ENCODE measurements at places on chromosomes 1 and 21. TPM values are rescaled to one million over a fixed set of nuclear protein-coding genes. Genes with fewer than 3 reads are reported as not detected.

GRCh38 chr1:108117945-108118902 is 81.9 kb downstream of the SLC25A24 start:
- DNase-seq: no peak
- H3K27me3 ChIP-seq: peaks cover 11% of the 10 kb centered on the region
- no peak overlapping the region for H3K27ac ChIP-seq
- H3K4me3 ChIP-seq: no peak overlapping the region
- H3K4me1 ChIP-seq: peaks cover 2% of the 10 kb centered on the region

The PGLYRP3 gene
- not detected for total RNA-seq

The SPRR5 gene
- not detected for total RNA-seq

The PEX19 gene
- total RNA-seq: 53.8 TPM

GRCh38 chr1:226650236-226650841 is 88.7 kb downstream of the ITPKB start:
- H3K27ac ChIP-seq: no peak overlapping the region
- no peaks in the 10 kb centered on the region for H3K27me3 ChIP-seq
- no peak for DNase-seq
- peaks cover 43% of the 10 kb centered on the region for H3K4me1 ChIP-seq
- no peak overlapping the region for H3K4me3 ChIP-seq

DNA sequence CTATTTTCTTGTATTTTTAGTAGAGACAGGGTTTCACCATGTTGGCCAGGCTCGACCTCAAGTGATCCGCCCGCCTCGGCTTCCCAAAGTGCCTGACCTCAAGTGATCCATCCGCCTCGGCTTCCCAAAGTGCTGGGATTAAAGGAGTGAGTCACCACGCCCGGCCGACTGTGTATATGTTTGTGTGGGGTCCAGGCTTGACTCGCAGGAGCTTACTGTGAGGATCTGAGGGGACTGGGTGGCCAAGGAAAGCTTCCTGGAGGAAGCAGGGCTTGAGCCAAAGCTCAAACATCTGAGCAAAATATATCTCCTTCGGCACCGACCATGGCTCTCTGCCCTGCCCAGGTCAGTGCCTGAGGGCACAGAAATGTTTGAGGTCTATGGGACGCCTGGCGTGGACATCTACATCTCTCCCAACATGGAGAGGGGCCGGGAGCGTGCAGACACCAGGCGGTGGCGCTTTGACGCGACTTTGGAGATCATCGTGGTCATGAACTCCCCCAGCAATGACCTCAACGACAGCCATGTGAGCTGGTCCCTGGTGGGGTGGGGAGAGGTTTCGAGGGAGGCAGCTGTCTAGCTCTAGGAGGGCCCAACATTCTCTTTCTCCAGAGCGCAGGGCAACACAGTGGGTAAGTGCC is 10.5 kb downstream of the PADI3 start:
- no peaks in the 10 kb centered on the region for H3K4me1 ChIP-seq
- no peak overlapping the region for H3K4me3 ChIP-seq
- DNase-seq: no peak
- no peaks in the 10 kb centered on the region for H3K36me3 ChIP-seq
- H3K27me3 ChIP-seq: peaks cover 12% of the 10 kb centered on the region
- H3K27ac ChIP-seq: no peak overlapping the region

- no peaks in the 10 kb centered on the region for H3K4me1 ChIP-seq
- H3K4me3 ChIP-seq: no peak overlapping the region
- peaks cover 9% of the 10 kb centered on the region for H3K27me3 ChIP-seq
Observed at GRCh38 chr1:94579876-94580294, 38.3 kb upstream of the F3 start.

DNA sequence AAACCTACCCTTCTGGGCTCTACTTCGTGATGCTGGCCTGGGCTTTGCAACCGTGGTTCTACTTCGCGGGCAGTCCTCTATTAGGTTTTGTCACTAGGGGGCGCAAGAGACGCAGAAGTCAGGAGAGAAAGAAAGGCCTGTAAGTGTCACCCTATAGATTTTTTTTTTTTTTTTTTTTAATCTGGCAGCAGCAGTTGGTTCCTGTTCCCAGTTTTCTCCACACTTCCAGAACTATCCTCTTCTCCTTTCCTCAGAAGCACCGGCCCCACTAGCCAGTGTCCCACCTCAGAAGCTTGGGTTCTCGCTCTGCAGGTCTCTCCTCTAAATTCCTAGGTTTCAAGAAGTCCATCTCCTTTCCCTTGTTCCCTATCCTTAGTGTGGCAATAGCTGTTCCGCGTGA is 9.1 kb upstream of the LCE2D start:
- H3K4me3 ChIP-seq: no peak overlapping the region
- DNase-seq: peak; percentile 61
- H3K27me3 ChIP-seq: peaks cover 15% of the 10 kb centered on the region

DNA sequence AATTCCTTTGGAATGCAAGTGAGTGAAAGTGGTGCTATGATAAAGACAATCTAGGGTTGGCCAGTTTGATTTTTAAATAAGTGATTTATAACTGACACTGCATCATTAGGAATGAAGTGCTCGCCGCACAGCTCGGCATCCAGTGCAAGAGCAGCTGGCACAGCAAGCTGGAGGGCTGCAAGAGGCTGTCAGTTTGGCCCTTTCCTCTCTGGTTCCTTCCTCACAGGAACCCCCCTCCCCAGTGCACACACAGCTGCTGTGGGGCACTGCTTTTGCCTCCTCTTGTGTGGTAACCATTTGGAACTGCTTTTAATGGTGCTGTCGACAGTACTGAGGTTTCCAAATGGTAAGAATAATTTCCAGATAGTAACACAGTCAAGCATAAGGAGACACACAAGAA is 10.4 kb upstream of the BCAR3 start:
- peaks cover 3% of the 10 kb centered on the region for H3K27me3 ChIP-seq
- peak overlapping the region; percentile 91 for H3K27ac ChIP-seq
- H3K4me3 ChIP-seq: no peak overlapping the region
- H3K36me3 ChIP-seq: no peaks in the 10 kb centered on the region
- no peak for DNase-seq

The SGIP1 gene
- not detected for total RNA-seq

DNA sequence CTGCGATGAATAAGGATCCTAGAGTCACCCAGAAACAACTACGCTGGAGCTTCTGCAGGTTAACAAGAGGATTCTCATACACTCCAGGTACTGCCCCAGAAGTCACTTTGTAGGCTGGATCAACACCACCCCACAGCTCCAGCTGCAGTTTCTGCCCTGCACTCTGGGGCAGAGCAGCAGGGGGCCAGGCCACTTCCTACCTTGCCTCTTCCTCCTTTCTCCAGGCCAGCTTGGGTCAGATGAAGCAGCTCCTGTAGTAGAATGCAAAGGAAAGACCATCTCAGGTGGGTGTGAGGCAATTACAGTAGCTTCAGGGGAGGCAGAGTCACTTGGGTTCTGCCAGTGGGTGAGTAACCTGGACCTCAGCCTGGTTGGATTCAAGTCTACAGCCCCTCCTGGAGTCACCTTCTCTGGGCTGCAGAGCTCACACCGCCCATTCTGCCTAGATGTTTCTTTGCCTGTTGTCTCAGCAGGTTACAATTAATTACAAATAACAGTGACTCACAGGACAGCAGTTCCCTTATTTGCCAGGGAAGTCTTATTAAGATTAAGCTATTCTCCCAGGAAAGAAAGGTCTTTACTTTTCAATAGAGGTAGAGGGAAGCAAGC is 24.4 kb upstream of the BCAR3 start:
- DNase-seq: no peak
- H3K4me1 ChIP-seq: peaks cover 55% of the 10 kb centered on the region
- H3K36me3 ChIP-seq: no peaks in the 10 kb centered on the region
- no peak overlapping the region for H3K4me3 ChIP-seq
- no peak overlapping the region for H3K27ac ChIP-seq

The VAMP3 gene
- 35.0 TPM for total RNA-seq
